ENCODE measurements at places on chromosomes 13 and 19. TPM values are rescaled to one million over a fixed set of nuclear protein-coding genes. Genes with fewer than 3 reads are reported as not detected.

DNA sequence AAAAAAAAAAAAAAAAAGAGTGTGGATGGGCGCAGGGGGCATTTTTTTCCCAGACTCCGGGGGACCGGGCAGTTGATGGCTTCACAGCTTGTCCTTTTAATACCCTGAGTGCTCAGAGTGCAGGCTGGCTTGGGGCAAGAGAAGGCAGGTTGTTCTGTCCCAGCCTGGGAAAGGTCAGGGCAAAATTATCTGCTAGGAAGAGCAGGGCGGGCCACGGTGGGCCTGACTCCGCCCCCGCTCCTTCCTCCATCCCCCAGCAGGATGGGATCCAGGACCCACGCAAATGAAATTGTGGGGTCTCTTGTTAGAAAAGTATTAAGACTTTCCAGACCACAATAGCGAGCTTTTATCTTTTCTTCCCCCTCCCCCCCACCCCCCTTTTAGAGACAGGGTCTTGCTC, 70.7 kb downstream of the PTPRS start:
- DNase-seq, result no peak

DNA sequence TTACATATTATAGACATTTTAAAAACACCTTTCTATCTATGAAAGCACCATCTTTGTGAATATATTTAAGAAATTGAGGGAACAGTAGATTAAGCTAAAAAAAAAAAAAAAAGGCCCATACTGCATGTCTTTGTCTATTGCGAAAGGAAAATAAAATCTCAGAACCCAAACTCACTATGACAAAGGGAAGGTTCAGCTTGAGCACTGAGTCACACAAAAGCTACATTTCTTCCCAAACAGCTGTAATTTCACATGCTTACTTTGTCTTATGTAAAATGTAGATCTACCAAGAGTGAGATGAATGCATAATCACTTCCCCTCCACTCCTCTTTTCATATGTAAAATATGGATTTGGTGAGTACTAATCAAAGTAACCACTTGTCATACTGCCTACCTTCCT, 640.1 kb upstream of the KLF12 start:
- DNase-seq, result no peak

- DNase-seq, result no peak
Measured at GRCh38 chr13:97627566-97627965, 193.6 kb downstream of the RAP2A start.

- DNase-seq, result no peak
Measured at GRCh38 chr19:19642506-19643157, 825 bp downstream of the GMIP start.

DNA sequence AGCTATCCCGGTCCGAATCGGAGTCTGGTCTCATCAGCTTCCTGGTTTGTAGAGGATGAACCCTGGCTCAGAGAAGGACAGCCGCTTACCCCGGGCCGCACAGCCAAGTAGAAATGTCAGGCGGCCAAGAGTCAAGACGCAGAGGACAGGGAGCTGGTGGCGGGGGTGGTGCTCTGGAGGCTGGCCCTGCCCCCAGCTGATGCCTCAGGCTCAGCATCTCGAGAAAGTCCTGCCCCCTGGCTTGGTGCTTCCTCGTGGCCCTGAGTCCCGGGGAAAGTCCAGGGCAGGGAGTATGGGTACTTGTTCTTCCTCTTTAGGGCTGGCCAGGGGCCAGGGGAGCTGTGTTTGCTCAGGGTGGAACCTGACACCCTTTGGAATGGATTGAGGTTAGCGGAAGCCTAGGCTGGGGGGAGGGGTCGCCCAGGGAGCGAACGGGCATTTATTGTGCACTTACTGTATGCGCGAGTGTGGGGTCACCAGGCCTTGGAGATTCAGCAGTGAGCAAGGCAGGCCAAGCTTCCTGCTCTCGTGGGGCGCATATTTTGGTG, 2.2 kb downstream of the TJP3 start:
- DNase-seq, result no peak

Gene BEST2
- not detected for total RNA-seq

Gene SIAH3
- not detected for total RNA-seq

Gene ZNF737
- total RNA-seq, result 50.1 TPM
